ENCODE measurements at places on chromosomes 13 and 19.

- no peak for DNase-seq
Observed at GRCh38 chr13:45865414-45865813, 13.9 kb upstream of the SIAH3 start.

GRCh38 chr19:4365791-4366665, 22.7 kb downstream of the MPND start:
- no peak for DNase-seq

DNA sequence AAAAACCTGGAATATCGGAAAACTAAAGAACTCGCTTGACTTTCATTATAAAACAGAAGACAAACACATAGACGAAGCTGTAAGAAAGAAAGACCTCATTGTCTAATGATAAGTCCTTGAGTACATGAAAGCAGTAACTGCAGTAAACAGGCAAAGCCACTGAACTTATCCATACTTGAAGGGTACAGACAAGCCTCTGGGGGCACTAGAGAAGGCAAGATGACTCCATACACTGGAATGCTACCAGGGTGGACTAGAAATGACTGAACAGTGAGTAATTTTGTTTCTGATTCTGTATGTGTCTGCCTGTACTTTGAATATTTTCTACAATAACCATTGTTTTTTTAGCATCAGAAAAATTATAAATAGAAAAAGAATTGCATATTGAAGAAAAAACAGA, 507.9 kb downstream of the UQCRFS1 start:
- DNase-seq: no peak

DNA sequence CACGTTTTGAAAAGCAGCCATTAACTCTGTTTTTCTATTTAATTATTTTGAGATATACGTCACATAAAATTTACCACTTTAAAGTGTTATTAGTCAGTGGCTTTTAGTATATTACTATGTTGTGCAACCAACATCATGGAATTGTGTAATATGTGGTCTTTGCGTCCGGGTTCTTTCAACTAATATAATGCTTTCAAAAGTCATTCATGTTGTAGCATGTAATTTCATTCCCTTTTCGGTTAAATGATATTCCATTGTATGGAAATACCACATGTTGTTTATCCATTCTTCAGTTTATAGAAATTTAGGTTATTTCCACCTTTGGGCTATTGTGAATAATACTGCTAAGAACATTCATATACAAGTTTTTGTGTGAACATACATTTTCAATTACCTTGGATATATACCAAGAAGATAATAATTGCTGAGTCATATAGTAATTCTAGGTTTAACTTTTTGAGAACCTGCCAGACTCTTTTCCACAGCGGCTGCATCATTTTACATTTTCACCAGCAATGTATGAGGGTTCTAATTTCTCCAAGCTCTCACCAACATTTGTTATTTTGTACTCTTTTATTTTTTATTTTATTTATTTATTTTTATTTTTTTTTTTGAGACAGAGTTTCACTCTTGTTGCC, 28.1 kb upstream of the CLDN10 start:
- DNase-seq: no peak

GRCh38 chr13:55652657-55653056, 1488.1 kb upstream of the PRR20A start:
- no peak for DNase-seq

GRCh38 chr13:113654175-113654560, 3.8 kb downstream of the ATP4B start:
- DNase-seq: peak; percentile 4

DNA sequence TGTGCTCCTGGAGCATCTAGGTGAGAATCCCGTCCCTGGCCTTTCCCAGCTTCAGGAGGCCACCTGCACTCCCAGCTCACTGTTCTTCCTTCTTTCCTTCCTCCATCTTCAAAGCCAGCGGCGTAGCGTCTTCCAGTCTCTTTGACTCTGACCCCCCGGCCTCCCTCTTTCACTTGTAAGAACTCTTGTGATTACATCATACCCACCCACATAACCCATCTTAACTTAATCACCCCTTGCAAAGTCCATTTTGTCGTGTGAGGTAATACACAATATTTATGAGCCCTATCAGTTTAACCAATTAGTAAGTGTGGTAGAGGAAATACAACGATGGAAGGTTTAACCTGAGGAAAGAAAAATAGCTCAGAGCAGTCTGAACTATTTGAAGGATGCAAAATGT, 4.6 kb upstream of the CDC16 start:
- no peak for DNase-seq

- DNase-seq: no peak
Observed at GRCh38 chr13:44380404-44381165, 7.0 kb downstream of the SERP2 start.

DNA sequence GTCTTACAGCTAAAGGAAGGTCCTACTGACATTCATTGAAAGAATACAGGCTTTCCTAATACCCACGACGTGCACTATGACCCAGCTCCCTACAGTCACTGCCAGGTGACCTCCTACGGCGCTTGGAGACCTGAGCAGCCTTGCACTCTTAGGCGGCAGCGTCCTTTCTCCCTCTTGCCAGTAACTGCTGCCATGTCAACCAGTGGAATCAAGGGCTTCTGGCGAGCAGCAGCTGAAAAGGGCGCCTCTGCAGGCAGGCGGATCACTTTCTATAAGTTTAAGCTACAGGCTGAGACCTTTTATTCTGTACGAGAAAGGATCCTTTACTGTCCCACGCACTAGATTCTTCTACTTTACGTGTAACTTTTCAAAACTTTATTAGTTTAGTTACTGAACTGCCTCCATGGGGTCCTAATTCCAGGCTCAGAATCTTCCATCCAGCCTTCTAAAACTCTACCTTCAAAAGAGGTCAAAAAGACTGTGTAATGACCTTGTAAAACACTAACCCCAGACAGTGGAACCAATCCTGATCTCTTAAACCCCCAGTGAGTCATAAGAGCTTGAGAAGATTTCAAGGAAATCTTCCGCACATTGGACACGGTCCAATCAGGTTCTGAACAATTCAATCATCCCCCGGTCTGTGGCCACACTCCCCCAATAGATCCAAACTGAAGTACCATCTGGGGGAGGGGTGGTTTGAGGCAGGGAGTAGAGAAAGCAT, 1.9 kb downstream of the KCTD12 start:
- DNase-seq: peak; percentile 29

DNA sequence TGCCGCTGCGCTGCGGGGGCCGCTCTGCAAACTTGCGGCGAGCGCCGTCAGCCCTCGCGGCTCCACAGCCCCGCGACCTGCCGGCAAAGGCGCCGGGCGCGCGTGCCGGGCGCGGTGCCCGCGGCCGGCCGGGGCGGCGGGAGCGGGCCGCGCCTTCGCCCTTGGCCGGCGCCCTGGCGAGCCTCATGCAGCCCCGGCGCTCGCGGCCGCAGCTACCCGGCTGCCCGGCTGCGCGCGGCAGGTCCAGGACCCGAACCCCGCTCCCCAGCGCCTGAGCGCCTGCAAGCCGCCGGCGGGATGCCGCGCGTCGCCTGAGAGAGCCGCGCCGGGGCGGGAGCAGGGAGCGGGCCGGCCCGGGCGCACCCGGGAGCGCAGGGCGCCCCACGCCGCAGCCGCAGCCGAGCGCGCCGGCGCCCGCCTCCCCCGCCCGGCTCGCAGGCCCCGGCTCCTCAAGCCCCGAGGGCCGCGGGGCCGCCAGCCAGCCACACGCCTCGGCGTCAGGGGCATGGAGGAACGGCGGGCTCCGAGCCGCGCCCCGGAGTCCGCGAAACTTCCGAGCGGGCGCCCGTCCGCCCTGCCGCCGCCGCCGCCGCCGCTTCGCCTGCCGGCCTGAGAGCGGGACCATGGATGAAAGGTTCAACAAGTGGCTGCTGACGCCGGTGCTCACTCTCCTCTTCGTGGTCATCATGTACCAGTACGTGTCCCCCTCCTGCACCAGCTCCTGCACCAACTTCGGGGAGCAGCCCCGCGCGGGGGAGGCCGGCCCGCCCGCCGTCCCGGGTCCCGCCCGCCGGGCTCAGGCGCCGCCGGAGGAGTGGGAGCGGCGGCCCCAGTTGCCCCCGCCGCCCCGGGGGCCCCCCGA, 564 bp downstream of the HS6ST3 start:
- peak; percentile 22 for DNase-seq

- DNase-seq: peak; percentile 95
Observed at GRCh38 chr19:20661150-20661819, at the start of gene ZNF626. Gene ZNF626 (minus strand): TSS chr19:20661571. CDS start chr19:20661446, 125 bp downstream.

DNA sequence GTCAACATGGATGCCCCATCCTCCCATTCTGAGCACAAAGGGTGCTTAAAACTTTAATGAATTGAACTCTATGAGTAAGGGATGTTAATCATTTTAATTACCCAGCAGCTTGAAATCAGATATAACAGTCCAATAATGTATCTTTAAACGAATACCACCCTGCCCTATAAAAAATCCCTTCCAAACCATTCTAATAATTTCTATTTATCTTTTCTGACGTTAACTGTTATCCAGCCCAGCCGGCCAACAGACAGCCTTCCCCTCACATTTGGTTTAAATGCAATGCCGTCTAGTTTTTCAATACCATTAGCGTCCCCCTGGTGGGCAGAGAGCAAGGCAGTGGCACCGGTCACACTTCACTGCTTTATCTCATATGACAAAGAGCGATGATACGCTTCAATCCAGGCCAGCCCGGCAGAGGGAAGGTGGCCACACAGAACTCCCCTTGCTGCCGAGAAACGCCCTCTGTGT, 402.2 kb upstream of the ZNF507 start:
- no peak for DNase-seq

GRCh38 chr19:6084821-6085220, 25.5 kb downstream of the RFX2 start:
- DNase-seq: no peak

- DNase-seq: peak; percentile 95
Observed at GRCh38 chr19:39403331-39404312, 3.0 kb upstream of the ZFP36 start.

GRCh38 chr13:30615866-30616541, 1.7 kb upstream of the USPL1 start:
- DNase-seq: no peak

GRCh38 chr13:37816276-37816675, 53.3 kb downstream of the TRPC4 start:
- no peak for DNase-seq

- no peak for DNase-seq
Observed at GRCh38 chr13:50636007-50636704, 207.3 kb downstream of the DLEU7 start.

DNA sequence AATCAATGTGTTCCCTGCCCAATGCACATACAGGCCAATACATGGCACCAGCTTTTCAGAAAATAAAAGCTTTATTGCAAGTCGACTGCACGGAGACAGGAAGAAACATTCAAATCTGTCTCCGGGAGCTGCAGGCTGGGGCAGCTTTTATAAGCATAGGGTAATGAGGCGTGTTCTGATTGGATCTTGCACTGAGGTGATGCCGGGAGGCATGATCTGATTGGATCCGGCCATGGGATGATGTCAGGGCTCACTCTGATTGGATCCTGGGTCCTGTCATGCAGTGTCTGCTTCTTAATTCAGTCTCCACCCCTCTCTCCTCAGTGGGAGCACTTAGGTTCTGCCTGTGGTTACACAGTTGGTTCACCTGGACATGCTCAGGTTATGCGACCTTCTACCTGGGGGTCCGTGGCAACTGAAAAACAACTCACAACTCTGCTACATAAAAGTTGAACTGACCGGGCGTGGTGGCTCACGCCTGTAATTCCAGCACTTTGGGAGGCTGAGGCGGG, 11.8 kb upstream of the FBN3 start:
- DNase-seq: peak; percentile 29

GRCh38 chr13:22227895-22228294, 557.0 kb downstream of the FGF9 start:
- no peak for DNase-seq

GRCh38 chr19:16628984-16629691, 1.1 kb upstream of the MED26 start:
- no peak for DNase-seq

DNA sequence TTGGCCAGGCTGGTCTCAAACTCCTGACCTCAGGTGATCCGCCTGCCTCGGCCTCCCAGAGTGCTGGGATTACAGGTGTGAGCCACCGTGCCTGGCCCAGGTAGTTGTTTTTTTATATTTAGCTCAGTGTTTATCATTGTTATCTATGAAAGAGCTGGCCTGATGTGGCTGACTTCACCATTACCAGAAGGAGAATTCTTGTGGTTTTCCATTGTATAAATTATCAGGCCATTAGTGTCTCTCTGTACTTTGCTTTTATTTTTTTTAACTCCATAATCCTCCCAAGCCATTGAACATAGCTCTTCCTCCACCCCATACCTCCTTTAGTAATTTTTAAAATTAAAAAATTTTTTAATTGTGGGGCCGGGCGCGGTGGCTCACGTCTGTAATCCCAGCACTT, 24.2 kb downstream of the CERS4 start:
- no peak for DNase-seq

Measured in activated naive CD4-positive, alpha-beta T cell treated with anti-CD3 and anti-CD28 coated beads, Interleukin-2, amount 10 ng/mL, durations not matched to agents 7 days and 5 days (primary cell).